ENCODE measurements at places on chromosomes 4 and X.

DNA sequence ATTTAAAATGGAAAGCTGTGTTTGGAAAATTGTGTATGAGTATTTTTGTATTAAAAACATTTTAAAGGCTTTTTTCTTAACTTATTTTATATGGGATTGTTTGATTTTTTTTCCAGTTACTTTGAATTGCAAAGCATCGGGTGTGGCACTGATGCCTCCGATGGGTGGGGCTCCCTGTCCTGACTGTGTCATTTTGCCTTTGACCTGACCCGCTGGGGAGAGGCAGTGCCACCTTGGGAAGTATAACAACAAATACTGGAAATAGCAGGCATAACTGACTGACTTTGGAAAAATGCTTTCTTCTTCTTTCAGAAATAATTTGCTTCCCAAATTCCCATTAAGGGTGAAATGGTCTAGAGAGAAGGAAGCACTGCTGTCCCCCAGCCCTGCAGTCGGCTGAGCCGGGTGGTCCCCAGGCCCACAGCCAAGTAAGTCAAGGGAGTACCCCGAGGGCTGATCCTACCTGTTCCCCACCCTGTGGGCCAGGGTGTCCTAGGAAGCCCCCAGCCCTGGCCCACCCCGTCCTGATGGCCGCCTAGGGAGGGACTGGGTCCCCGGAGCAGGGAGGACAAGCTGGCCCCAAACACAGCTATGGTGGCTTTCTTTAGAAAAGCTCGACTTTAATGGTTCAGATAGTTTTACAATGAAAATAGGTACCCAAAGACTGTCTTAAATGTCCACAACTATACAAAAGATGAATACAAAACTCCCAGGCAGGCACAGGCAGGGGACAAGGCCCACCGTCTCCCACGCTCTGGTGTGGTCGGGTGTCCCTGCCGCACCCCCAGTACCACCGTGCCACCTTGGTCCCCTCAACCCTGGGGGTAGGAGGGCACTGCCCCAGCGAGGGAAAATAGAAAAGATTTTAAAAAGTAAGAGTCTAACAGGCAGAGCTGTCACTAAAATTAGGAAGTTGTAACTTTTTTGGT, 26.4 kb downstream of the NELFA start:
- DNase-seq: no peak

DNA sequence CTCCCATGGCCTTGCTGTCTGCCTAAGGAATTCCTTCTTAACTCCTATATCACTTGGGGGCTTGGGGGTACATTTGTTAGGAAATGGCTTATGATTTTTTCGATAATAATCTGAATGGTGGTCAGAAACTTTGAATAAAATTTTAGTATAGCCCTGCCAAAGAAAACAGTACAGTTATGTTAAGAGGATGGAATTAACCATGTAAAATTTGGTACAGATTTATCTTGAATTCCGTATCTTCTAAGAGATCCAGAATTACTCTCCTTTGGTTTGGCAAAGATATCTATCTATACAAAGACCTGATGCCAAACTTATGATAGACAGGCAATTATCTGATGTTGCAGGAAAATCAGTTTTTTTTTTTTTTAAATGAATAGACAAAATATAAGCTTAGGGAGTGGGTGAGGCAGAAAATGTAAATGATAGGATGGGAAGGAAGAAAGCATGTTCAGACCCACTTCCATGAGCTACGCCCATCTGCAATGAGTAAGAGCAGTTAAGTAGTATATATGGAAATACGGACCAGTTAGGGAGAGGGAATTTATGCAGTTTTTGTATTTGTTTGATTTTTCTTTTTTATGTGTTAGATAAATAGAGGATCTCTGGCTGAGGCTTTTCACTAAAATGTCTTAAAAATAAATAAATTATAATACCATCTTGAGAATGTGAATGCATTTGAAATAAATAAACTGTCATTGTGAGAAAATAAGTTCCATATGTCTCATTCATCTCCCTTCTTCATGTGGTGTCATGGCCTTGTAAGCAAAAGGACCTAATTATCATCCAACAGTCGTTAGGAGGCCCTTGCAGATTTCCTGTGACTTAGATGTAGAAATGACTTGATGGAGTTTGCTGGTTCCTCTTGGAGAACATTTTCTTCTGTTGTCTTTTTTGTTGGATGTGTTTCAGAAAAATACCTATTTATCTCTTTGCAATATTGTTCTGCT, 389.6 kb downstream of the ARHGAP24 start:
- no peak for DNase-seq

DNA sequence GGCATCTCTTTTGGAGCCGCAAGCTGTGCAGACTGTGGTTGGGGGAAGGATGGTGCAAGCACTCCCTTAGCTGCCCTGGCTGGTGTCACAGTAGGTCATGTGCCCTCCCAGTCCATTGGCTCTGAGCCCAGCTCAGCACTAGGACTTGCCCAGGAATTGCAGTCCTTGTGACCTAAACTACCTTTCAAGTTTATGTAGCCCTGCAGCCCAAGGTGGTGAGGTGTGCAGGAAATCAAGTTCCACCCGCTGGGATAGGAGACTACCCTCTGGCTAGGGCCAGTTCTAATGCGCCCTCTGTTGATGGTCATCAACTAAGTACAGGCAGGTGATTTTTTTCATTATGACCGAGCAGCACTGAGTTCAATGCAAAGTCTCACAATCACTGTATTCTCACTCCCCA, 335.2 kb downstream of the UBE2NL start:
- DNase-seq: no peak

- DNase-seq: peak; percentile 15
Measured at GRCh38 chr4:185183622-185184281, 20.0 kb downstream of the CFAP97 start.

GRCh38 chr4:54566608-54567007, 91.1 kb upstream of the KIT start:
- peak; percentile 62 for DNase-seq

DNA sequence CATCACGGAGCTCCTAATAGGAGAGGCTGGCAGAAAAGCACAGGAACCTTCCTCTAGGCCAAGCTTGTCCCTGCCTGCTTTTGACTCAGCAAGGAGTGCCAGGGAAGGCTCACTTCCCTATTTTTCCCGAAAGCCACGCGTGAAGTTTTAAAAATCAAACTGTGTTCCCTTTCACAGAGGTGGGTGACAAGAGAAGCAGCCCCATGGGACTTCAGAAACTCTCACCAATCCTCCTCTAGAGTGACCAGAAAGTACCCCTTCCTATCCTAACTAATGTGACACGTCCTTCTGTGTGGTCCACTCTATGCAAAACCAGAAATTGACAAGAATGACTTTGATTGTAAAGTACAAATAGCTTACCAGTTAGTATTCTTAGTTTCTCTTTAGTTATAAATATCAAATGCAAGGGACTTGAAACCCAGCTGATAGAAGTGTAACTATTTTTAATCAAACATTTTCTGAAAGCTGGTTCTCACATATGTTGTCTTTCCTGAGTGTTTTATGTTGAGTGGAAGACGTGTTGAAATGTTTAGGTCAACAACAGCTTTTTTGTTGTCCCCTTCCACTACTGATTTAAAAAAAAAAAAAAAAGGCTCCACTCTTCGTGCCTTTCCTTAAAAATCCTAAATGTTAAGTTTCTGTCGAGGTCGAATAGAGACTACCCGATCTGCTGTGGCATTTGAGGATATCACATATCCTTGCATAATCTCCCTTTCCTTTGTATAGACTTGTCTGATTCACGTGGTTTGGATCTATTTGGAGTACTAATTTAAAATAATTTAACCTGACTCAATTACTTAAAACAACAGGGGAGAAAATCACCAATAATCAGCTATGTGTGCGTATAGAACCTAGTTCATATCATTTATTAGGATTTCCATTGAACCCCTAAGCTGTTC, 42.1 kb downstream of the NFKB1 start:
- no peak for DNase-seq

DNA sequence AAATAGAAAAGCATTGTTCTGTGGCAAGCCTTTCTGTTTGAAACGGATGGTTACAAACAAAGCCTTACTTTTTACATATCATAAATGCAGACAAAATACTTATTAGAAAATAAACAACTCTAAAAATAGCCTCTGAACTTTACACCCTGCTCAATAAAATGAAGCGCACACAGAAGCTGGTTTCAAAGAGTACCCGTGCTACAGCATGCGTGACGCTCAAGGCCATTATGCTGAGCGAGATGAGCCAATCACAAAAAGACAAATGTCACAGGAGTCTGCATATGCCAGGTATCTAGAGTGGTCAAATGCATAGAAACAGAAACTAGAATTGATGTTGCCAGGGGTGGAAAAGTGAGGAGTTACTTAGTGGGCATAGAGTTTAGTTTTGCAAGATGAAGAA, 326.5 kb upstream of the GATB start:
- DNase-seq: no peak

GRCh38 chr4:31275906-31276305, 555.7 kb downstream of the PCDH7 start:
- DNase-seq: no peak

DNA sequence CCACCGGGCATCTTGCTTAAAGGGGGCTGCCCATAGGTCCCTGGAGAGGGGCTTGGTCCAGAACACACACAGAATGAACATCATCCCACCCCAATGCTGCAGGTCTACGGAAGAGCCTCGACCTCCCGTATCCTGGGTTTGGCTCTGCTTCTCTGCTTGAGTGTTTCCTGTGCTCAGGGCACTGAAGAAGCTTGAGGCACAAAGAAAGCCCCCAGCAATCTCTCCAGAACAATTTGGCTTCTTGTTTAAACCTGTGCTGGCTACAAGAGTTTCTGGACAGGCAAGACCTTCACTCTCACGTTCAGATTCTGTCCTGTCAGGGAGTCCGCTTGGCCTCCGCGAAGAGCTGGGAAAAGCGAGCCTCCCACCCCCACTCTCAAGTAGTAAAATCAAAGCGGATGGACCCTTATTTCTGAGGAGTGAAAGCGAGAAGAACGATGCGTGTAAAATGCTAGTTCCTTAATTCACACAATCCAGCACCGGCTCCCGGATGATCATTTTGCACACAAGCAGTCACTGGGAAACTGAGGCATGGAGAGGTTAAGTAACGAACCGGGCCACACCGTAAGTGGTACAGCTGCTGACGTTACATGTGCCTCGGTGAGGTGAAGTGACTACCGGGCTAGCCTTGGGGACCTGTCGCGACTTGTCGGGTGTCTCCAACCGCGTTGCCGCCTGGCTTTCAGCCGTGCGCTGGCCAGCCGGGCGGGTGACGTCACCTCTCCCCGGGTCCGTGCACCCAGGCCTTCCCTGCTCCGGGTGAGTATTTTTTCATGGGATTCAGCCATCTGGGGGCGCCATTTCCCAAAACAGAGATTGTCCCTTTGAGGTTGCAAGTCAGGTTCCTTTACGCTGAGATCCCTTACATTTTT, 3.1 kb upstream of the SFRP2 start:
- DNase-seq: no peak

- no peak for DNase-seq
Measured at GRCh38 chr4:106694232-106694631, 325.7 kb upstream of the GIMD1 start.

GRCh38 chr4:2583517-2583916, 47.1 kb downstream of the FAM193A start:
- peak; percentile 84 for DNase-seq

DNA sequence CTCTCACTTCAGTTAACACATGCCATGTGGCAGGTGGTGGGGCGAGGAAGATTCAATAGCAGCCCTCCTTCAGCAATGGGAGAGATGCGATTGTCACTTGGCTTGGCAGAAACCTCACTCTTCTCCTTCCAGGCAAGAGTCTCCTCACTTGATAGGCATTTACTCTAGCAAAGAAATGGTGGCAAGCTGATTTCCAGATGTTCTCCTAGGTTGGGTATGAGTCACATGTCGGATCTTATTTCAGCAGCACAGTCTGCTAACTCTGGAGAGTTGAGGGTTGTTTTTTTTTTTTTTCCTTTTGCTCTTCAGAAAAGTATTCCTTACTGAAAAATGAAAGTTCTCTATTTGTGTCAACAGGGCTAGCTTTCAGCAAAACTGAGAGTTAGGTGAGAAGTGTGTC, 119.5 kb upstream of the CHRDL1 start:
- no peak for DNase-seq

- no peak for DNase-seq
Measured at GRCh38 chr4:140738139-140738538, 18.0 kb downstream of the TBC1D9 start.

- no peak for DNase-seq
Measured at GRCh38 chr4:177441061-177441802, 1.0 kb downstream of the AGA start.

DNA sequence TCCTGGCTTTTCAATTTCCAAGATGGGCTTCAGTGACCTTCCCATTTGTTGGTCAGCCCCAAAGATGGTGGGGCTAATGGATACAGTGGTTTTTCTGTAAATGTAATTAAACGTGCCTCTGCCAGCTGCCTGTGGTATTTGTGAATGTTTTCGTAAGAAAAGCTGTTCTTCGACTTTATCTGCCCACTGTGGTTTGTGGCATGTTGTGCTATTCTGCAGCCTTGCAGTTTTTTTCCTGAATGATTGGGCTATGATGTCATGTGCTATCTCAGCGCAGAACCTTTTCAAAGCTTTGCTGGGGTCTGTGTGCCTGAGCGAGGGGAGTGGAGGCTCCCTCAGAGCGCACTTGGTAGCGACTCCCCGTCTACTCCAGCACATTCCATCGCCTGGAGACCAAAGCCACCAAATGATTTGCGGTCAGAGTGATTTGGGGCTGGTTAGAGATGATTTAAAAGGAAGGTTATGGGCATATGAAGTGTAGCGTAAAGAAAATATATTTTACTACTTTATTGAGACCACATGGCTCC, 137.5 kb downstream of the PALLD start:
- DNase-seq: no peak

- no peak for DNase-seq
Measured at GRCh38 chrX:125620715-125621587, 301.3 kb downstream of the TEX13C start.

- DNase-seq: no peak
Measured at GRCh38 chr4:40206426-40206825, 9.6 kb downstream of the RHOH start.

- no peak for DNase-seq
Measured at GRCh38 chr4:83115656-83116285, 1.2 kb upstream of the PLAC8 start.

DNA sequence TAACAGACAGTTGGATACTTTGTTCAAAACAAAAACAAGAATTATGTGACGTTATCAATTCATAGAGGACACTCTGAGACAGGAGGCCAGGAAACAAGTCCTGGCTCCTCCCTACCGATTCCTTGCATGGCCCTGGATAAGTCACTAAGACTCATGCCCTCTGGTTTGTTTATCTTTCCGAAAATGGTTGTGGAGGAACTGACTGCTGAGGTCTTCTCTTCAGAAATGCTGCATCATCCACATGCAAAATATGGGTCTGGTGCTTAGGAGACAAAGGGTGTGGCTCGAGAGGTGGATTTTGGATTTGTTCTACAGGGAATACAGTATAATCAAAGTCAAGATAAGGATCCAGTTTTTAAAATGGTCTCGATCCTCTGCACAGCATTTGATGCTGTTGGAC, 130.9 kb downstream of the RELL1 start:
- DNase-seq: no peak

GRCh38 chr4:52989865-52990264, 127.7 kb downstream of the RASL11B start:
- DNase-seq: no peak

GRCh38 chr4:157221426-157221894, 932 bp downstream of the GRIA2 start:
- no peak for DNase-seq

GRCh38 chrX:150408561-150408960, 45.4 kb downstream of the MAMLD1 start:
- no peak for DNase-seq
